AG04449 (cell line): ENCODE measurements at places on chromosomes 13 and 19.

- no peak for DNase-seq
Measured at GRCh38 chr13:95479731-95480130, 72.8 kb upstream of the CLDN10 start.

GRCh38 chr19:53549340-53549739 lies 11.4 kb downstream of the ZNF331 start:
- peak; percentile 63 for DNase-seq

DNA sequence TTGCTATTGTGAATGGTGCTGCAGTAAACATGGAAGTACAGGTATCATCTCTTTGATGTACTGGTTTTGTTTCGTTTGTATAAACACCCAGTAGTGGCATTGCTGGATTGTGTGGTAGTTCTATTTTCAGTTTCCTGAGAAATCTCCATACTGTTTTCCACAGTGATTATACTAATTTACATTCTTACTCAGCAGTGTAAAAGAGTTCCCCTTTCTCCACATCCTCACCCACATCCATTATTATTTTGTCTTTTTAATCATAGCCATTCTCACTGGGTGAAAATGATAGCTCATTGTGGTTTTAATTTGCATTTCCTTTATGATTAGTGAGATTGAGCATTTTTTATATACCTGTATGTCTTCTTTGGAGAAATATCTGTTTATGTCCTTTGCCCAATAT lies 62.3 kb upstream of the PARP4 start:
- no peak for DNase-seq

GRCh38 chr13:48019796-48020195 lies 17.7 kb upstream of the NUDT15 start:
- DNase-seq: no peak

DNA sequence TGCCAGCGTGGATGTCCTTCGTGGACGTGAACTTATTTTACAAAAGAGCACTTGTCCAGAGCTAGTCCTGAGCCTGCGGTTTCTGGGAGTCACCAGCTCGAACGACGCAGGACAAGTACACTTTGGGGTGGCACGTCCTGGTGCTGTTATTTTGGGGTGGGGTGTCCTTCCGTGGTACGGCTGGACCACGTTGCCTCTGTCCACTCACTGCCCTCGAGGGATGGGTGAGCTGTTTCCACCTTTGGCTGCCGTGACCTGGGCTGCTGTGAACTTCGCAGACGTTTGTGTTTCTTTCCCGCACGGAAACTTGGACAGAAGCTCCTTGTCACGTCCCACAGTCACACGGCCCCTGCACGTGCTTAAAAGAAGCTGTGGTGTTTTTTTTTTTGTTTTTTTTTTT lies 11.0 kb downstream of the GZMM start:
- no peak for DNase-seq

DNA sequence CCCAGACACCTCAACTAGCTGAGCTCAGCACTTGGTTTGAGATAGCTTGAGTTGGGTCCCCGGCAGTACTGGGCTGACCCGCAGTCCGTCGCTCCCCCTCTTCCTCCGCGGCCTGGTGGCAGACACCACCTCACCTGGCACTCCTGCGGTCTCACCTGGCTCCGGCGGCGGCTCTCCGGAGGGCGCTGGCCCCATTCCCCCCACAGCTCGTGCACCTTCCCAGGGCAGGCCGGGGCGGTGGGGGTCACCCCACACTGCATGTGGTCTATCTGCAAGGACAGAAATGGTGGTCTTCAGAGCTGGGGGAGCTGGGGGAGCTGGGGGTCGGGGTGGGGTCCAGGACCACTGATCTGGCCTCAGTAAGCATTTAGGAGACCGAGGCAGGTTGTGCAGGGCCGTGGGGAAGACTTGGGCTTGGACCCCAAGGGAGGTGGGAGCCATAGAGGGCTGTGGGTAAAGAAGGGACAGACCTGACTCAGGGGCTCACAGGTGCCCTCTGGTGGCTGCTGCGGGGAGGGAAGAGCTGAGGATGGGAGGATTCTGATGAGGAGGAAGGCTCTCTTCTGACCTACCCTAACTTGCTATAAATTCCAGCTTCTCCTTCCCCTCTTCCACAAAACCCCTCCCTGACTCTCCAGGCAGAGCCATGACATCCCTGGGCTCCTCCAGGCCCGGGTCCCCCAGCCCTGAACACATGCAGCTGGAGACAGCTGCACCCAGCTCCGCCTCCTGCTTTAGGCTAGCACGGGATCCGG lies 6.7 kb upstream of the PLIN4 start:
- no peak for DNase-seq

GRCh38 chr19:2274185-2274711 lies 7.7 kb downstream of the PEAK3 start:
- no peak for DNase-seq

GRCh38 chr19:10782795-10783194 lies 53.2 kb downstream of the TMED1 start:
- DNase-seq: no peak

DNA sequence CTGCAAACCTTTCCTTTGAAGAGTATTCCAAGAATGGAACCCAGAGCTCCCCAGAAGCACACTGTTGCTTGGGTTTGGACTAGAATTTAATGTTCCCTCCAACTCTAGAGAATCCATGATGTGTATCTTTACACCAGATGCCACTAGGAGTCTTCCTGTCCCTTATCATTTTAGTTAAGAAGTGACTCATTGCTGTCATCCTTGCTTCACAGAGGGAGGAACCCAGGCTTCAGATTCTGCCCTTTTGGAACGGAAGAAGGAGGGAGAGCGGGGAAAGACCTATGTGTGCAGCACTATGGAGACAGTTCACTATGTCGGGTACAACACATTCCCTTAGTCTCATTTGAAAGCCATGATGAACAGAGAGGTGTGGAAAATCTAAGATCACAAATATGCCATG lies 2.1 kb upstream of the ATP12A start:
- no peak for DNase-seq

- no peak for DNase-seq
Measured at GRCh38 chr13:46662690-46663089, 109.7 kb downstream of the LRCH1 start.

DNA sequence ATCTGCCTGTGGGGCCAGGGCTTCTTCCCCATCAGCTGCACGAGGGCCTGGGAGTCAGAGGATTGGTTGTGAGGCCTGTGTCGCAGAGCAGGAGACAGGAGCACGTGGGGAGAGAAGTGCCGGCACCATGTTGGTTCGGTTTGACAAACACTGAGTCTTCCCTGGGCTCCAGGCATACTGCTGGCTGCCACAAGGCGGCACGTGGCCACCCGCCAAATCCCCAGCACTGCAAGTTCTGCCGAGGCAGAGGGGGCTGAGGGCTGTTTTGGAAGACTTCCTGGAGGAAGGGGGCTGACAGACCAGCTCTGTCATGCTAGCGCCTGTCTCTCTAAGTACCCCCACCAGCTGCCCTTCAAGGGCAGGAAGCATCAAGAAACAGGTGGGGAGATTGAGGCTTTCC lies 9.5 kb downstream of the SHANK1 start:
- no peak for DNase-seq

- DNase-seq: no peak
Measured at GRCh38 chr13:101977475-101977874, 424.4 kb downstream of the FGF14 start.

DNA sequence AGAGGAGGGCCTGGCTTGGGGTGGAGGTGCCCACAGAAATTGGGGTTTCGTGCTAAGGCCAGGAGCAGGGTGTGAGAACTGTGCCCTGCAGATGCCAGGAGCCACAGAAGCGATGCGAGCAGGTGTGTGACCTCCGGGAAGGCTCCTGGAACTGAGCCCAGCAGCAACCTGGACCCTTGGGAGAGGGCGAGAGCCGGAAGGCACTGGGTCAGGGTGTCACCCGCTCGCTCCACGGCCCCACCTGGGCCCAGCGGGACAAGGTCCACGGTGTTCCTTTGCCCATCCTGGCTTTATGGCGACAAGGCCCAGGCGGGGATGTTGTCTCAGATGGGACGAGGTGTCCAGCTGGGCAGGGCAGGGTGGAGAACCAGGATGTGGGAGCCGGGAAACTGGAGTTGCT lies 4.2 kb downstream of the MISP start:
- no peak for DNase-seq

DNA sequence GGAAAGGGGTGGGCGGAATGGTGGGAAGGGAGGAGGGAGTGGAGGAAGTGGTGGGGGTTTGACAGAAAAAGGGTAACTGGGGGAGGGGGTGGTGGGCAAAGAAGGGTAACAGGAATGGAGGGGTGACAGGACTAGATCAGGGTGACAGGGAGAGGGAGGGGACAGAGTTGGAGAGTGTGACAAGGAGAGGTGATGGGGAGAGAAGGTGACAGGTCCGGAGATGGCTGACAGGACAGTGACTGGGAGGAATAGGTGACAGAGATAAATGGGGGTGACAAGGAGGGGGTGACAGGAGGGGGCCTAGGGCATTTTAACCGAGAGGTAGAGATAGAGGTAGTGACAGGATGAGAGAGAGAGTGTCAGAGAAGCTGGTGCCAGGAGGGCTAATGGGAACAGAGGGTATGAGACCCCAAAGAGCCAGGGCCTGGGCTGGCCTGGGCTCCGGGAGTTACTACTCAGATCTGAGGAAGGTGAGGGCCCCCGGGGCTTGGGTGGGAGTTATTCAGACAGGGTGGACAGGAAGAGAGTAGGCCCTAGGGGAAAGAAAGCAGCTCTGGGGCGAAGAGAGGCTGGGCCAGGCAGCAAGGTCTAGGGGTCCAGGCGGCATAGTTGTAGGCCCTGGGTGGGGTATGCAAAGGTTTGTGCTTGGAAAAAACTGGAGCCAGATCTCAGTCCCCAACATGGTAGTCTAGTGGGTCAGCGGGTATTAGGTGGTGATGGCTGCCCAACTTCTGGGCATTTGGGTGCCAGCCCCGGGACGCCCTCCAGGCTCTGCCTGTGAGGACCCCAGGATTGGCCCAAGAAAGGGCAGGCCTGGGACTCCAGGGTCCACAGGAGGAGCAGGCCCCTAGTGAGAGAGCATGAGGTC lies 660 bp downstream of the CIC start:
- no peak for DNase-seq

- DNase-seq: peak; percentile 9
Measured at GRCh38 chr13:67120872-67121531, 109.1 kb downstream of the PCDH9 start.

DNA sequence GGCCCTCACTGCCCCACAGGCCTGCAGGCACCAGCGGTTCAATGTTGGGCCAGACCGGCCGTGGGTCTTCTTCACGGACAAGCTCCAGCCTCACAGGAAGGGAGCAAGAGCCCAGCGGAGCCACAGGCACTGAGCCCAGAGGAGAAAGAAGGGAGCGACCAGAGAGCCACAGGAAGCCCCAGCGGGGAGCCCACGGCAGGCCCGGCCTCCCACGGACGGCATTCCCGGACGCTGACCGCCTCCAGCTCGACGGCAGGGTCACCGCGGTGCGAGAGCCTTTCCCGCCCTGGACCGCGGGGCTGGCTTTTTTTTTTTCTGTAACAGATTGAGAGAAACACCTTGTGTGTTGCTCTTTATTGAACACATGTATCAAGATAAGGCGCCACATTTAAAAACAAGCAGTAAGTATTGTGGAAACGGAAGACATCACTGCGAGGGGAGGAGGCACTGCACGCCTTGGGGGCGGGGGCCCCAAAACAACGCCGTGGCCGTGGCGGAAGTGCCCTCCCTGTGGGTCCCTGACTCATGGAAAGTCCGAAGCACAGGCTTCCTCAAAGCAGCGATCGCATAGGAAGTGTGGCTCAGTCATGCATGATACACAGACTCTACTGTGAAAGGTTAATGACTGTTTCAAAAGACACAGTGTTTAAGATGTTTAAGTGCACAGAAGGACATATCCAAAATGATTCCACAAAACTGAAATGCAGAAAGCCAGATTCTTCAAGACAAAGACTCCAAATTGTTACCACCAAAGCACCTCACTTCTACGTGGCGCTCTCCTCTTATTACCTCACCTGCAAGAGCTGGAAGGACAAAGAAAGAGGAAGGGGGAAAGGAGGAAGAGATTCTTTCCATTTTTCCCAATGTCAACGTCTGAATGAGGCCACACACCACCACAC lies 3.5 kb downstream of the RASA3 start:
- no peak for DNase-seq
